ENCODE measurements at places on chromosomes 6 and 20.

DNA sequence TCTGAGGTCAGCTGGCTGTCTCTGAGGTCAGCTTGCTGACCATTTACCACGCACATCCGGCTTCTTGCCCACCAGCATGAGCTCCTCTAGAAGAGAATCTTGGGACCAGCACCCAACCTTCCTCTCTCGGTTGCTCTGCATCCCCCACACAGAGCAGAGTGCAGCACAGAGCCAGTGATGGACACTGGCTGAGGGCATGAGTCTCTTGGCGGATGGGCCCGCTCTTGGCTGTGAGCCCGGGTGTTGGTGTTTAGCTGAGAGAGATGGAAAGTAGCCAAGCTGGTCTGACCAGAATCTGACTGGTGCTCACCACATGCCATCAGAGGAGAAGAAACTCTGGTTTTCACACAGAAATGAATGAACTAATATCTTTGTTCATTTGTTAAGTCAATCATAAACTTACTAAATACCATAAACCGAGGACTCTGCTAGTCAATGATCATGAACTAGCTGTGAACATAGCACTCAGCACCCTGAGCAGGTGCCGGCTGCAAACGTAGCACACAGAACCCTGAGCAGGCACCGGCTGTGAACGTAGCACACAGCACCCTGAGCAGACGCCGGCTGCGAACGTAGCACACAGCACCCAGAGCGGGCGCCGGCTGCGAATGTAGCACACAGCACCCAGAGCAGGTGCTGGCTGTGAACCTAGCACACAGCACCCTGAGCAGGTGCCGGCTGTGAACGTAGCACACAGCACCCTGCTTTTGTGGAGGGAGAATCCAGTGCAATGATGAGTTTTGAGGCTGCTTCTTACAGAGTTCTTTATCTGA lies 10.4 kb upstream of the THBS2 start:
- DNase-seq = no peak

- no peak for DNase-seq
These were observed 680 bp downstream of the LATS1 start for GRCh38 chr6:149717255-149717587.

GRCh38 chr6:165848086-165848426 lies 185.0 kb upstream of the PDE10A start:
- DNase-seq = no peak

GRCh38 chr20:15918631-15919030 lies 654.6 kb downstream of the KIF16B start:
- no peak for DNase-seq

DNA sequence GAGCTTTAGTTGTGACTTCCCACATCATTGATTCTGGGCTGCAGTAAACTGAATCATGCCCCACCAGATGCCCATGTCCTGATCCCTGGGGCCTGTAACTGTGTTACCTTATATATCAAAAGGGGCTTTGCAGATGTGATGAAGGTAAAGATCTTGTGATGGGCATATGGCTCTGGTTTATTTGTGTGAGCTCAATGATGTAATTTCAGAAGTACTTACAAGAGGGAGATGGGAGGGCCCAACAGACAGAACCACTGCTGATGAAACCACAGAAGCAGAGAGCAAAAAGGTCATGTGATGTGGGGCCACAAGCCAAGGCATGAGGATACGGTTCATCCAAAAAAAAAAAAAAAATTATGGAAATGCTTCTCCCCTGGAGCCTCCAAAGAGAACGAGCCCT lies 118.7 kb downstream of the TOX2 start:
- no peak for DNase-seq

- DNase-seq = no peak
These were observed 52.6 kb upstream of the TMEM200A start for GRCh38 chr6:130313206-130313605.

GRCh38 chr6:169339731-169340309 lies 86.2 kb upstream of the THBS2 start:
- DNase-seq = no peak

GRCh38 chr20:12276011-12276673 lies 358.4 kb downstream of the BTBD3 start:
- no peak for DNase-seq

GRCh38 chr6:32214126-32214525 lies 9.7 kb downstream of the NOTCH4 start:
- DNase-seq = no peak

- no peak for DNase-seq
These were observed 102.6 kb downstream of the TULP4 start for GRCh38 chr6:158414851-158415262.

DNA sequence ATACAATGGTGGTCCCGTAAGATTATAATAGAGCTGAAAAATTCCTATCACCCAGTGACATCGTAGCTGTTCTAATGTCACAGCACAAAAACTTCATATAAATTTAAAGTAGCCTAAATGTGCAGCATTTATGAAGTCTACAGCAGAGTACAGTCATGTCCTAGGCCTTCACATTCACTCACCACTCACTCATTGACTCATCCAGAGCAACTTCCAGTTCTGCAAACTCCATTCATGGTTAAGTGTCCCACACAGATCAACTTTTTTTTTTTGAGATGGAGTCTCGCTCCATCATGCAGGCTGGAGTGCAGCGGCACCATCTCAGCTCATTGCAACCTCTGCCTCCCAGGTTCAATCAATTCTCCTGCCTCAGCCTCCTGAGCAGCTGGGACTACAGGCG lies 20.9 kb upstream of the KCNG1 start:
- no peak for DNase-seq

DNA sequence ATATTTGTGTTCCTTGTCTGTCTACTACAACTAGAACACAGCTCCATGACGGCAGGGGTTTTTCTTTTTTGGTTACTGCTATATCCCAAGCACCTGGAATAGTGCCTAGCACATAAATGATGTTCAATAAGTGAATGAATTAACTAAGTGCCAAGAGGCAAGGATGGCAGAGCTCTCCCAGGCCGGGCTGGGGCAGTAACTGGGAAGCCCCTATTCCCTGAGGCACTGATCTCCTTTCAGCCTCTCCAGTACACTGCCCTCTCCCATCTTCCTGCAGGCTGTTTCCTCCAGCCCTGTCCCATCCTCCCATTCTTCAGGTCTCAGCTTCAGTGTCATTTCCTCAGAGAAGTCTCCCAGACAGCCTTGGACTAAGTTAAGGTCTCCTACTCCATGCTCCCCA lies 29.0 kb upstream of the SPDEF start:
- DNase-seq = no peak
